ENCODE measurements at places on chromosomes 11 and 22. TPM values are rescaled to one million over a fixed set of nuclear protein-coding genes. Genes with fewer than 3 reads are reported as not detected.

Gene OR51E2
- total RNA-seq: not detected

Gene TRIM49D1
- not detected for total RNA-seq

Gene PHOX2A
- not detected for total RNA-seq

GRCh38 chr11:115802641-115803040 is 298.4 kb upstream of the CADM1 start:
- DNase-seq: no peak
- no peak overlapping the region for H3K4me3 ChIP-seq
- H3K27ac ChIP-seq: no peak overlapping the region
- no peaks in the 10 kb centered on the region for H3K36me3 ChIP-seq
